ENCODE measurements at places on chromosomes 16 and 17.

DNA sequence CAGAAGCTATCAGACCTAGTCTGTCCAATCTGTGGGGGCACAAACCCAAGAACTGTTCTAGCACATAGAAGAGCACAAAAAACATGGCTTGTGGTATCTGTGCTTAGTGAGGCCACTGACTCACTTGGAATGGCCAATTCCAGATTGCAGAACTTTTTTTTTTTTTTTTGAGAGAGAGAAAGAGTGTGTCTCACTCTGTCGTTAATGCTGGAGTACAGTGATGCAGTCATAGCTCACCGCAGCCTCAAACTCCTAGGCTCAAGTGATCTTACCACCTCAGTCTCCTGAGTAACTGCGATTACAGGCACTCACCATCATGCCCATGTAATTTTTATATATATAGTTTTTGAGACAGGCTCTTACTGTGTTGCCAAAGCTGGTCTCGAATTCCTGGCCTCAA is 77.2 kb upstream of the CLEC3A start:
- no peak for DNase-seq

DNA sequence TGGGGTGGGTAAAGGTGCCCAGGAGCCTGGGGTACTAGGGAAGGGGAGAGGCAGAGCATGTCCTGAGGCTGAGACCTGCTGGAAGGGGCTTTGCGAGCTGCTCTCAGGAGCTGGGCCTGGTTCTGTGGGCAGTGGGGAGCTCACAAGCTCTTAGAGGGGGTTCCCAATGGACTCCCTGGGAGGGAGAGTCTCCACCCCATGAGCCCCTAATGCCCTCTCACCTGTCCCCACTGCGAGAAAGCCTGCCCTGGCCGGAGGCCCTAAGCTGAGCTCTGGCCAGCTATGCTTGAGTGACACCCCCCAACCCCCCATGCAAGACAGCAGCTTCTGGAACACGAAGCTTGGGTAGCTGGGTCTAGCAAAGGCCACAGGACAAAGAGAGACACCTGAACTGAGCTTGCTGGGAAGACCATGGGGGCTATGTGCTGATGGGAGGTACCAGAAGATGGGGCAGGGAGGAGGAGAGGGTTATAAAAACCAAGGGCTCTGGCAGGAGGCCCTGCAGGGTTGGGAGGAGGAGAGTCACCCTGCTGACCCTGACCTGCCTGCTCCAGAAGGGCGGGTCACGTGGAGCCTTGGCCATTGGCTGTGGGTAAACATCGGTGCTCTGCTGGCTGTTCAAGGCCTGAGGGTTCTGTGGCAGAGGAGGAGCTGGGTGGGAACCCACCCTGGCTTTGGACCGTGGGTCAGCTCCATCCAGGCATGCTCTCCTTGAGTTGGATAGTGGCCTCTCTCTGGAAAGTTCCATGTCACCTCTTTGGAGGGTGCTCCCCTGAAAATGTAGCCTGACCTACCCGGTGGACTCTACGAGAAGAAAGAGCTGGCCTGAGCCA is 106.7 kb downstream of the RAB11FIP4 start:
- no peak for DNase-seq

- DNase-seq: no peak
These were observed 2.7 kb downstream of the NUFIP2 start for GRCh38 chr17:29291163-29291752.

- DNase-seq: no peak
These were observed 791 bp downstream of the MCRIP2 start for GRCh38 chr16:642189-643049.

DNA sequence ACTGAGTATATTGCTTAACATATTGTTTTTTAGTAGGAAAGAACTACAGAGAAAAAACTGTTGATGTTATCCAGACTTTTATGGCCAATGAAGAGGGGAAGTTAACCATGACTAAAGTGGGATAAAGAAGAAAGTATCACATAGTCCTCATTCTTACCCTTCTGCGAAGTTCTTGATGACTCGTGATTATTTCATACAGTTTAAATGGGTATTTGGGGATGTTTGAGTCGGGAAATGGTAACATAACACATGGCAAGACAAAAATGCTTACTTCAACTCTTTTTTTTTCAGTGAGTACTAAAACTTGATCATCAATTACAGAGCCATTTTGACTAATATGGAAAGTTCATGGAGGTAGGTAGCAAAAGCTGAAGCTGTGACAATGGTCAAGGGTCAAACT is 4.9 kb downstream of the POLG2 start:
- no peak for DNase-seq

All from SJSA1 (cell line).